ENCODE measurements at places on chromosomes 1 and 21. TPM values are rescaled to one million over a fixed set of nuclear protein-coding genes. Genes with fewer than 3 reads are reported as not detected.

TMOD4 gene
- 0.78 TPM for total RNA-seq

HLX gene
- not detected for total RNA-seq

CCDC17 gene
- total RNA-seq: 1.7 TPM

C21orf91 gene
- 38.3 TPM for total RNA-seq

ZNF593OS gene
- not detected for total RNA-seq

FAM3B gene
- total RNA-seq: not detected

EFCAB14 gene
- 45.6 TPM for total RNA-seq

KRTAP21-2 gene
- total RNA-seq: not detected

BGLAP gene
- total RNA-seq: 2.2 TPM

OR2T10 gene
- total RNA-seq: not detected

ADAM30 gene
- not detected for total RNA-seq

GUCA2B gene
- not detected for total RNA-seq

LAPTM5 gene
- total RNA-seq: 175 TPM

KIF21B gene
- 47.2 TPM for total RNA-seq

FCRL5 gene
- total RNA-seq: not detected

PLEKHA6 gene
- total RNA-seq: 0.23 TPM

LRRC38 gene
- total RNA-seq: not detected

NMNAT2 gene
- not detected for total RNA-seq

Data from activated CD8-positive, alpha-beta memory T cell treated with anti-CD3 and anti-CD28 coated beads for 36 hours (primary cell).